ENCODE measurements at places on chromosomes 6 and 20. TPM values are rescaled to one million over a fixed set of nuclear protein-coding genes. Genes with fewer than 3 reads are reported as not detected.
A peak's percentile ranks its signal among the peaks of the same experiment; 100 is the strongest.

- no peak overlapping the region for H3K27ac ChIP-seq
- H3K4me1 ChIP-seq, result no peaks in the 10 kb centered on the region
- no peaks in the 10 kb centered on the region for H3K27me3 ChIP-seq
- H3K4me3 ChIP-seq, result no peak overlapping the region
- no peak for DNase-seq
- H3K36me3 ChIP-seq, result no peaks in the 10 kb centered on the region
Measured at GRCh38 chr6:55014321-55015088, 159.8 kb upstream of the HCRTR2 start.

DNA sequence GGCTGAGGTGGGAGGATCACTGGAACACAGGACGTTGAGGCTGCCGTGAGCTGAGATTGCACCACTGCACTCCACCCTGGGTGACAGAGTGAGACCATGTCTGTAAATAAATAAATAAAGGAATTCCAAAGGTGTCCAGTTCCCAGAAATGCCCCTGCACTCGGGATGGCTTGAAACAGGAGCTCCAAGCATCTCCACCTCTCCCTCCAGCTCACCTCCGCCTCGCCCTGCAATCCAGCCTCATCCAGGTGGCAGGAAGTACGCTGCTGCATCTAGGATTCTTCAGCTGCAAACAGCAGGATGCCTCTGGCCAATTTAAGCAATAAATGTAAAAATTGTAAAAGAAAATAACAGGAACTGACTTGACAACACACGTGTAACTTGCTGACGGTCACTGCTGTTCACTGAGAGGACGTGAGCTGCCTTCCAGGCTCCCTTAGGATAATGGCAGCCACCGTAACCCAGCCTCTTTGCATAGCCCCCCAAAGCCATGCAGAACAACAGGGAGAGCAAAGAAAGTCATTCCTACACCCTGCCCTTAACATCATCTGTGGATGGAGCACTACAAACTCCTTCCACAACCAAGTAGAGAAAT, 11.4 kb upstream of the GRM4 start:
- no peaks in the 10 kb centered on the region for H3K36me3 ChIP-seq
- no peak overlapping the region for H3K27ac ChIP-seq
- no peak for DNase-seq
- H3K4me1 ChIP-seq, result peaks cover 21% of the 10 kb centered on the region
- no peak overlapping the region for H3K4me3 ChIP-seq

GRCh38 chr6:96626759-96627364, 63.9 kb downstream of the FHL5 start:
- DNase-seq, result peak; percentile 40
- H3K27ac ChIP-seq, result no peak overlapping the region
- H3K36me3 ChIP-seq, result no peaks in the 10 kb centered on the region
- H3K27me3 ChIP-seq, result no peaks in the 10 kb centered on the region
- H3K4me1 ChIP-seq, result peaks cover 3% of the 10 kb centered on the region

DNA sequence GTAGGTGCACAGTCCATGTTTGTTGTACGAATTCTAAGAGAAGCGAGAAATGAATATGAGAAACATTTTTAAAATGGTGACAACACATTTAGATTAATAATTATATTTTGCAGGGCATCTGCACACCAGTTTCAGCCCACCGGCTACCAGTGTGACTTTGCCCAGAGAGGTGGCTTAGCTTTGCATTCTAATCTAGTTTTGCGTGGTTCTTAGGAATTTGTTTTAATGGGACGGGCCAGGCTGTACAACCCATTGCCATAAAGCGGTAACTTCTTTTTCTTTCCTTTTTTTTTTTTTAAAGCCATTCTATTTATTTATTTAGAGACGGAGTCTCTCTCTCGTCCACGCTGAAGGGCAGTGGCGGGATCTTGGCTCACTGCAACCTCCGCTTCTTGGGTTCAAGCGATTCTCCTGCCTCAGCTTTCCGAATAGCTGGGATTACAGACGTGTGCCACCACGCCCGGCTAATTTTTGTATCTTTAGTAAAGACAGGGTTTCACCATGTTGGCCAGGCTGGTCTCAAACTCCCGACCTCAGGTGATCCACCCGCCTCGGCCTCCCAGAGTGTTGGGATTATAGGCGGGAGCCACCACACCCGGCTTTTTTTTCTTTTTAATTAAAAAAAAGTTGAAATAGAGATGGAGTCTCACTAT, 829 bp downstream of the MANBAL start:
- peak overlapping the region; percentile 91 for H3K4me3 ChIP-seq
- H3K27me3 ChIP-seq, result no peaks in the 10 kb centered on the region
- H3K36me3 ChIP-seq, result peaks cover 26% of the 10 kb centered on the region
- no peak for DNase-seq
- H3K4me1 ChIP-seq, result peaks cover 19% of the 10 kb centered on the region

The PTPRA gene
- total RNA-seq, result 64.2 TPM
